ENCODE measurements at places on chromosomes 12 and 14.

- no peak for DNase-seq
Measured at GRCh38 chr14:51445001-51445390, 204.9 kb downstream of the TMX1 start.

DNA sequence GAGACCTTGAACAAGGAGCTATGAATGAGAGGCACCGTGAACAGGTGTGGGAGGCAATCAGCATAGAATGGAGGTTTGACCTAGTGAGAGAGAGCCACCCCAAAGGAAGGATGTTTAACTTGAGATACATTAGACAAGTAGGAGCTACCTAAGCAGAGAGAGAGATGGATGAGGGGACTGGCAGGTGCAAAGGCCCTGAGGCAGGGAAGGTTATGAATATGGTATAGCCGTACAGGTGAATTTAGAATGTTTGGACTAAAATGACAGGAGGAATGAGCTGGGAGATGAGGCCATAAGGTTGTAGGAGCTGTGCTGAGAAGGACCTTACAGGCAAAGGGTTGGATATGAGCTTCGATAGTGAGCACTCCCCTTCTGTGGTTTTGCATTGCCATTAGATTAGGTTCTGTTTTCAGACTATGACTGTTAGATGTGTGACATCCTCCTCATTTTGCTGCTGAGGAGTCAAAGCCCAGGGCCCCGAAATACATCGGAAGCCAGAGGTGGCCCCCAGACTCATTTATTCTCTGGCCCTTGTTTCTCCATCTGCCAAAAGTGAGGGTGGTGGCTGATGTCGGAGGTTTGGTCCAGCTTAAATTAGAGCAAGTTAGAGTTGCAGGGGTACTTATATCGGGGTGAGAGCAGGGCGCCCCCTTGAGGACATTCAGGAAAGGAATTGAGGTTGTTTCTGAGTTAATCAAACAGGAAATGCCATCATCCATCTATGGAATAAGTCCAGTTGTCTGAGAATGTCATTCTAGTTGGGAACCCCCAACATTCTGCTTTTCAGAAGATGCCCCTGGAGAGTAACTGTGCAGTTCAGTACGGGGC is 29.4 kb downstream of the SLC24A4 start:
- no peak for DNase-seq

DNA sequence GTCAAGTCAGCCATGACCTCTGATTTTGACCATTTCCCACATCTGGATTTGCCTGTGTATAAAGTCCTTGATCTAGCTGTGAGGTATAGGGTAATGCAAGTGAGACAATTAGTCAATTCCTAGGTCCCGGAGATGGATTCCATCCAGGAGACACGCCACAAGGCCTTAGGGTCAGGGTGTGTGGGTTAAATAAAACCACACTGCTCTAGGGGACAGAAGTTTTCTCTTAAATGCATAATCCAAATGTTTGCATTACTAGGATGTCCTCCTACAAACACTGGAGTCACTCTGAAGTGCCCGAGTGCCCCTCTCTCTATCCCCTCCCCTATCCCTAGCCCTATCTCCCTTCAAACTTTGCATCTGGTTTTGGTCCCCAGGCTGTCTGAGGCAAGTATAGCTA is 26.8 kb downstream of the LRIG3 start:
- DNase-seq = no peak

- no peak for DNase-seq
Measured at GRCh38 chr14:32364941-32365340, 35.8 kb downstream of the AKAP6 start.

DNA sequence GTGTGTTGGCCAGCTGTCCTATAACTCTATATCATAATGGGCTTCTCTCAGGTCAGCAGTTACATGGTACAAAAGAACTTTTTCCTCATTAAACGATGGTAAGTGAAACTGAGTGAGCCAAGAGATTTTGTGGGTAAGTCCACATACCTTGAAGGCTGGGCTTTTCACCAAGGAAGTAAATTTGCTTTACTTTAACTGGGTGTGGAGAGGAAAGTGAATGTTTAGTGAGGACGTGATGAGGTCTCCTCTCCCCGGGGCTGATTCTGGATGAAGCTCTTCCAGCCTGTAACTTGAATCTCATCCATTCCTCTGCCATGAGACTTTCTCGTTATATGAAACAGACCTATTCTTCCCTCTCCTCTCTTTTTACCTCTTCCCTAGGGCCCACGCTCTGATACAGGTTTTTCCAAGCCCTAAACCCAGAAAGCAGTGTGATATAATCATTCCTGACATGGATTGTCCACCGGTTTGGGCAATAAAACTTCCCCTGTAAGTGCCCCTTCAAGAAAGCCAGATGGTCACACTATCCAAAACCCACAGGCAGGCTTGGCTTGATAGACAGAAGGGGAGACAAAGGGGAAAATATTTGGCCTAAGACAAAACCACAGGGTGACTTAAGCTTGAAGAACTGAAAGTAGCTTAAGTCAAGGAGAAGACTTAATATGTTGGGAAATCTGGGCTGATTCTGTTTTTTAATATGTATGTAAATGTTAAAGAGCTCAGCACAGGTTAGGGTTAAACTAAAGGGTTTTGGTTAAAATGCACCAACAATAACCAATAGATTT is 50.3 kb downstream of the CIT start:
- DNase-seq = no peak

GRCh38 chr14:84864548-84865271 is 665.2 kb upstream of the FLRT2 start:
- no peak for DNase-seq

DNA sequence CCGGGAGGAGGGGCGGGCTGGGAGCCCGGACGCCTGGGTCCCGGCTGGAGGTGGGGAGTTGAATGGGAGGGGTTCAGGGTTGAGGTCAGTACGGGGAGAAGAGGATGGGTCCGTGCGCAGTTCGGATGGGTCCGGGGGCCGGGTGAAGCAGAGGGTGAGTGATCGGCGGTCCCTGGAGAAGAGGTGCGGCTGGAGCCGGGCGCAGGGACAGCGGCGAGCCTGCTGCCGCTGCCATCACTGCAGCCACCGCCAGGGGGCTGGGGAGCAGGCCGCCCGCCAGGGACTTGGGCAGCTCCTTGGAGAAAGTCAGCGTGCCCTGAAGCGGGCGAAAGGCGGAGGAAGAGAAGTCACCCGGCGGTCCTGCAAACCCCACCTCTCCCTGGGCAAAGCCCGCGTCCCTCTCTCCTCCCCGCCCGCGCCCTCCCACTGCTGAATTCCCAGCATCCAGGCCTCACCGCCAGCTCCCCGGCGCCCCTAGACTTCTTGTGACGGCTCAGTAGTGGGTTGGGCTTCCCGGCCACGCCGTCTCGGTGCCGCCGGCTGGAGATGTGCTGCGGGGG is 6.0 kb upstream of the GPR84 start:
- DNase-seq = peak; percentile 87

DNA sequence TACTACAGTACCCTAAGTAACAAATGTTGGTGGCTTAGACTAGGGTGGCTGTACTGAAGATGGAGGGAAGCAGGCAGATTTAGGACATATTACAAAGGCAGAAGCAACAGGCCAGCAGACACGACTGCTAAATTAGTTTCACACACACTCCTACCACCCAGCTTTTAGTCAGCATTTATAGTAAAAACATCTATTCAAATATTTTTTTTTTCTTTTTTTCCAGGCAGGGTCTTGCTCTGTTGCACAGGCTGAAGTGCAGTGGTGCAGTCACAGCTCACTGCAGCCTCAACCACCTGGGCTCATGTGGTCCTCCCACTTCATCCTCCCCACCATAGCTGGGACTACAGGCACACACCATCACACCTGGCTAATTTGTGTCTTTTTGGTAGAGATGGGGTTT is 72.9 kb downstream of the CDK17 start:
- DNase-seq = no peak

- DNase-seq = no peak
Measured at GRCh38 chr12:19437996-19438395, 1.3 kb upstream of the AEBP2 start.

- DNase-seq = no peak
Measured at GRCh38 chr14:81093651-81094050, 127.1 kb downstream of the GTF2A1 start.

DNA sequence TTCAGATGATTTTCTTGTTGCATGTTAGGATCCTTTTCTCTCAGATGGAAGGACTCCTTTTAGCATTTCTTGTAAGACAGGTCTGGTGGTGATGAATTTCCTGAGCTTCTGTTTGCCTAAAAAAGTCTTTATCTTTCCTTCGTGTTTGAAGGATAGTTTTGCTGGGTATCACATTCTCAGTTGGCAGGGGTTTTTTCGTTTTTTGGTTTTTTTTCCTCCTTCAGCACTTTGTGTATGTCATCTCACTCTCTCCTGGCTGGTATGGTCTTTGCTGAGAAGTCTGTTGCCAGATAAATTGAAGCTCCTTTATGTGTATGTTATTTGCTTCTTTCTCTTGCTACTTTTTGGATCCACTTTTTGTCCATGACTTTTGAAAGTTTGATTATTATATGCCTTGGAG is 15.6 kb upstream of the TXNRD1 start:
- DNase-seq = no peak

DNA sequence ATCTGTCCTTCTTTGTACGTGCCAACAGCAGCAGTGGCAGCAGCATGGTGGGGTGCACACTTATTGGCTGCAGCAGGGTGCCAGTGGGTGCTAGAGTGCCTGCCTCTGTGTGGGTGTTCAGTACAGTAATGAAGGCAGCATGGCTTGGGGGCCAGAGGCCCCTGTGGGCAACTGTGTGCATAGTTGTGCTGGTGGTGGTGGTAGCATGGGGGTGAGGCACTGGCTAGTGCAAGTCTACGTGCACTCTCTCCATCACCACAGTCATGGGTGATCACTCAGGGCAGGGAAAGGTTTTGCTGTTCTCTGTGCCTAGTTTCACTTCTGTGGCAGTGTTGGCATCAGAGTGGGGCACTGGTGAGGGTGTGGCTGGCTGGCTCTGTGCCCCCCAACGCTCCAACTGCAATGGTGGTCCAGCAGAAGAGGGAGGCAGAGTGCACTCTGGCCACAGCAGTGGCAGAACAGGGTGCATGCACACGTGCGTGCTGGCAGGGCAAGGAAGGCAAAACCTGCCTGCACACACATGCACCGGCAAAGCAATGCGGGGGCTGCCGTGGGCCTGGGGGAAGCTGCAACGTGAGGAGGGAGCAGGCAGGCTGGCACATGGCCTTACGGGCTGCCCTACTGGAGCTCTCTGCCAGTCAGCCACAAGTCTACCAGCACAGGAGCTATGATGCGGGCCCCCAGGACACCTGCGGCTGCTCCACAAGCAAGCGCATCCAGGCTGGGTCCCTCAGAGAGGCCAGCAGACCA is 60.1 kb downstream of the CRACR2A start:
- DNase-seq = no peak
